ENCODE measurements at places on chromosomes 3 and 15.

- no peak for DNase-seq
Measured at GRCh38 chr3:71579935-71580406, 3.6 kb downstream of the FOXP1 start.

GRCh38 chr3:192906940-192907339 is 10.7 kb downstream of the MB21D2 start:
- DNase-seq: no peak

GRCh38 chr15:31489281-31489680 is 162.6 kb downstream of the KLF13 start:
- no peak for DNase-seq

- no peak for DNase-seq
Measured at GRCh38 chr3:150583028-150583427, 20.1 kb upstream of the SELENOT start.

GRCh38 chr3:108164391-108164790 is 57.8 kb downstream of the IFT57 start:
- no peak for DNase-seq

DNA sequence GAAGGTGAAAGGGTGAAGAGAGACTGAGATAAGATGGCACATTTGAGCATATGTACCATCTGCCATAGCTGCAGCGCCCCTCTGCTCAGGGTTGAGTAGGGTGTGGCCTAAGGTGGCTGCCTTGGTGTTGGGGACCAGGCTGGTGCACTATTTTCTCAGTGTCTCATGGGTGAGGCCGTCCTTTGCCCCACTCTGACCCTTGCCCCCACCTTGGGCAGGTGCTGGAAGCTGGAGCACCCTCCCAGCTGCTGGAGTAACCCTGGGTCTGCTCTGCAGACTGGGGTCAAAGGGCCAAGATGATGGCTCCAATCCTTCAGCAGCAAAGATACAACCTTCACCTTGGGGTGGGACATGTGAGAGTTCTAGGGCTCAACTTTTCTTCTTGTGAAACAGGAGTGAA is 69.2 kb downstream of the DAPK2 start:
- no peak for DNase-seq

DNA sequence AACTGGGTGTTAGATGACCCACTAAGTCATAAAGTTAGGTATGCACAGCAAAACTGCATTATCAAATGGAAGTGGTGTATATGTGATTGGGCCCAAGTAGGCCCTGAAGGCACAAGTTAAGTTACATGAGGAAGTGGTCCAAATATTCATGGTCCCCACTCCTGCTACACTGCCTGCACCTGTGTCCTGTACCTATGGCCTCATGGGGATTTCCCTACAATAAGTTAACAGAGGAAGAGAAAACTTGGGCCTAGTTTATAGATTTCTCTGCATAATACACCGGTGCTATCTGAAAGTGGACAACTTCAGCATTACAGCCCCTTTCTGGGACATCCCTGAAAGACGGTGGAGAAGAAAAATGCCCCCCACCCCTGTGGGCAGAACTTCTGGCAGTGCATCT is 41.5 kb downstream of the STRIT1 start:
- DNase-seq: no peak

DNA sequence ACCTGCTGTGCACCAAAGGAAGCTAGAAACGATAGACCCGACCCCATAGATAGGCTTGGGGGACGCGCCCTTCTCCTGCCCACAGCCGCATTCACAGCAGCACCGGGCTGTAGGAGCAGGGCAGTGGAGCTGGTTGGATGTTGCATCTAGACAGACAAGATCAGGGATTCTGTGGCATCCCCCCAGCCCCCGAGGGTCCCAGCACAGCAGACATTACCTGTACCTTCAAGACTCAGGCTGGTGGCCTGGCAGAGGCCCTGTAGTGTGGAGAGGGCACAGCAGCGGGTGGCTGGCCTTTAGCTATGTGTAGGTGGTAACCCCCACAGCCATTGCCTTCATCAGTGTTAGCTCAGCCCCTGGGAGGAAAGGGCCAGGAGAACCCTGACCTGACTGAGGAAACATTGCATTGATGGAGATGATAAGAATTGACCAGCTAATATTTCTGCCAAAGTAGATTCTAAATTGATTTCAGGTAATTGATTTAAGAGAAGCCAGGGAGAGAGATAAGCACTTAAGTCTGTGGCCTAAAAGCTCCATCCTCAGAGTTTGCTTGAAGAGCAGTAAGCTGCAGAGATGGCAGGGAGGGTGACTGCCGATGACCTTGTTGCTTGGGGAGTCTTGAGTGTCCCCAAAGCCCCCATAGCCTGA is 269.4 kb downstream of the TLE3 start:
- DNase-seq: no peak

GRCh38 chr15:29066838-29067237 is 181.1 kb downstream of the APBA2 start:
- no peak for DNase-seq

DNA sequence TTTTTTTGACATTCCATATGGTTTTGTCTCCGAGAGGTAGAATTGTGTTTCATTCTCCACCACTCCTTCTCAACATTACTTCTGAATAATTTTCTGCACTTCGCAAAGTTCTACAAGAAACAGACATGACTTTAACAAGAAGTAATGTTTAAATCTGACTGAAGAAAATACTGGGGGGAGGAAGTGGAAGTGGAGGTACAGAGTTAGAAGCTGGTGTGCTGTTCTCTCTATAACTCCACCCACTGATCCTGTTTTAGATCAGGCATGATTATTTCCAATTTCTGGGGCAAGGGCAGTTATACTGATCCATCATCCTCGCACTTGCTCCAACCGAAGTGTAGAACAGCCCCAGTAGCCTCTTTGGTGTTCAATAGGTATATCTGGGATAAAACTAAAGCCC is 9.2 kb upstream of the MCCC1 start:
- DNase-seq: no peak

GRCh38 chr3:163821841-163822240 is 1256.5 kb downstream of the SI start:
- no peak for DNase-seq

- DNase-seq: no peak
Measured at GRCh38 chr15:76011627-76012551, at the start of gene NRG4. Gene NRG4, minus strand, starts transcription at chr15:76012424. Its CDS starts 1,194 bp downstream, at chr15:76011230.

- DNase-seq: no peak
Measured at GRCh38 chr3:150970665-150971324, 1.7 kb downstream of the CLRN1 start.

DNA sequence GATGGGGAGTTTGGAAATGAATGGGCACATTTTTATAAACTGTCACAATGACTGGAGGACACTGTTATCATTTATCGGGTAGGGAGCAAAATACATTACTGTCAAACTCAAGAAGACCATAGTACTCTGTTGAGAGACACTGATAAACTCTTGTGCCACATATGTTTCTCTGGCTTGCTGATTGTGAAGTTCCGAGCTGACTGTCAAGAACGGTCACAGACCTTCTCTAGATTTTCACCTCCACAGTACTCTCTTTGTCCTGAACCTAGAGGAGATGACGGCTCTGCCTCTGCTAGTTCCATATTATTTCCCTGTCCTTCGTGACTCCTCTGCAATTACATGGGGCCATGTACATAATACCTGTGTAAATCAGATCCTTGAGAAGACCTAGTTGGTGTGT is 451.9 kb downstream of the LPP start:
- no peak for DNase-seq

GRCh38 chr15:52020221-52021085 is 1.4 kb downstream of the MAPK6 start:
- DNase-seq: peak; percentile 74

DNA sequence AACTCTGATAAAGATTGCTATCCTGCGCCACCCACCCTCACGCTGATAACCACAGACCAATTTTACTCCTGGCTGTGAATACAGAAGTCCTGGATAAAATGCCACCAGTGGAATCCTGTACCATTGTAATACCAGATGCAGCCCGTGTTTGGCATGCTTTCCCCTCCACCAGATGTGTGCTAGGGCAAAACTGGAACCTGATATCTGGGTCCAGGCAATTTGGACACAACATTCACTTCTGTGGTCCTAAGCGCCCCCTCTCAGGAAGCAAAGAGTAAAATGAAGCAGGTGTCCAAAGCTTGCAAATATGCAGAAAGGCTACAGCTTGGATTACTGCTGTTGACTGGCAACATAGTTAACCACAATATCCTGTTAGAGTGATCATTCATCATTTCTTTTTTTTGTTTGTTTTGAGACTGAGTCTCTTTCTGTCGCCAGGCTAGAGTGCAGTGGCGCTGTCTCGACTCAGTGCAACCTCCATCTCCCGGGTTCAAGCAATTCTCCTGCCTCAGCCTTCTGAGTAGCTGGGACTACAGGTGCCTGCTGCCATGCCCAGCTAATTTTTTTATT is 32.8 kb downstream of the LOXL1 start:
- DNase-seq: no peak

GRCh38 chr3:138796761-138797160 is 38.0 kb downstream of the PIK3CB start:
- no peak for DNase-seq
